ENCODE measurements at places on chromosomes 2 and 18. TPM values are rescaled to one million over a fixed set of nuclear protein-coding genes. Genes with fewer than 3 reads are reported as not detected.

PLA2R1 gene
- not detected for total RNA-seq

POTEC gene
- total RNA-seq: not detected

TXNDC2 gene
- total RNA-seq: not detected

C2orf78 gene
- not detected for total RNA-seq

RFTN2 gene
- not detected for total RNA-seq

CNDP1 gene
- total RNA-seq: not detected

KLHL41 gene
- total RNA-seq: not detected

CYTIP gene
- 1,319 TPM for total RNA-seq

SNORC gene
- 1.5 TPM for total RNA-seq

TMEM198 gene
- 7.6 TPM for total RNA-seq

IL1F10 gene
- not detected for total RNA-seq

DUSP28 gene
- 6.1 TPM for total RNA-seq

DNA sequence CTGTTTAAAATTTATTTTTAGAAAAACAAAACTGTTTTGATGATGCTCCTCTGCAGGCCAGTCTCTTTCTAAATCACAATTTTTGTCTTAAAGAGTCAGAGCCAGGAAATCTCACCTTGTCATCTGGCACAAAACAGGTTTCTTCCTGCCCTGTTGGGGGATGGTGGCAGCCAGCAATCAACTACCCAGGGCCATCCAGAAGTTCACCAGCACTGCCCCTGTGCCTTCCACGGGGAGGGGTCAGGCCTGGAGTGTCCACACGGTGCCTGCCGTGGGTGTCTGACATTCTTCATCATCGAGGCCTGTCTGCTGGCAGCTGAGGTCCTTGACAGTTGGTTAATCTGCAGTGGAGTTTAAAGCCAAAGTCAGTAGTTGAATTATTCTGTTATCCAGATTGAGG lies 40.0 kb upstream of the BMP10 start:
- H3K36me3 ChIP-seq: no peaks in the 10 kb centered on the region
- H3K4me1 ChIP-seq: peaks cover 40% of the 10 kb centered on the region
- DNase-seq: no peak
- no peak overlapping the region for H3K4me3 ChIP-seq
- H3K27me3 ChIP-seq: no peaks in the 10 kb centered on the region

GRCh38 chr18:58541789-58542425 lies 87.0 kb downstream of the ALPK2 start:
- H3K27me3 ChIP-seq: peaks cover 10% of the 10 kb centered on the region
- peak overlapping the region; percentile 66 for H3K4me3 ChIP-seq
- DNase-seq: peak; percentile 78
- peak overlapping the region; percentile 81 for H3K27ac ChIP-seq

DNA sequence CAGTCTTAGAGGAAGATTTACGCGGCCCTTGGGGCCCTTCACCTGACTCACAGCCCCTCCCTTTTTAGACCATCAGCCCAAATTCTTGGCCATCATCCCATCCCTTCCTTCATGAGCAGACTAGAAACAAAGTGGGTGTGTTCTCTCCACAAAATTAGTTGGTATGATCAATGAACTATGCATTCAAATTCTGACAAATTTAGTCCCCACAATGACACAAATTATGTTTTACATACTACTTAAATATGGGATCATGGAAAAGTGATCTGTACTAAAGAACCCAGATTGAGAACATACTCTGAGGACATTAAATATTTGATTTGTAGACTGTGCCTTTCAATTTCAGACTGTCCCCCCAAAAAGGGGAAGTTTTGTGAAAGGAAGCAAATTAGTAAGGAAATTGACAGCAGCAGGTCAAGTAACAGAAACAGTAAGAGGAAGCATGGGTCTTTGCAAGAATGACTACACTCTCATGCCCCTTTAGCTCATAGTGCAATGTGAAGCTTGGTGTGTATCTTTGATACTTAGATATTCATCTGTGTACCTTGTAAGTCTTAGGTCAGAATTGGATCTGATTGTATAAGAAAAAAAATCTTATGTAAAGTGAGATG lies 2.2 kb upstream of the MAPRE2 start:
- H3K4me3 ChIP-seq: peak overlapping the region; percentile 62
- H3K4me1 ChIP-seq: peaks cover 74% of the 10 kb centered on the region
- no peaks in the 10 kb centered on the region for H3K27me3 ChIP-seq
- peak overlapping the region; percentile 89 for H3K27ac ChIP-seq

DNA sequence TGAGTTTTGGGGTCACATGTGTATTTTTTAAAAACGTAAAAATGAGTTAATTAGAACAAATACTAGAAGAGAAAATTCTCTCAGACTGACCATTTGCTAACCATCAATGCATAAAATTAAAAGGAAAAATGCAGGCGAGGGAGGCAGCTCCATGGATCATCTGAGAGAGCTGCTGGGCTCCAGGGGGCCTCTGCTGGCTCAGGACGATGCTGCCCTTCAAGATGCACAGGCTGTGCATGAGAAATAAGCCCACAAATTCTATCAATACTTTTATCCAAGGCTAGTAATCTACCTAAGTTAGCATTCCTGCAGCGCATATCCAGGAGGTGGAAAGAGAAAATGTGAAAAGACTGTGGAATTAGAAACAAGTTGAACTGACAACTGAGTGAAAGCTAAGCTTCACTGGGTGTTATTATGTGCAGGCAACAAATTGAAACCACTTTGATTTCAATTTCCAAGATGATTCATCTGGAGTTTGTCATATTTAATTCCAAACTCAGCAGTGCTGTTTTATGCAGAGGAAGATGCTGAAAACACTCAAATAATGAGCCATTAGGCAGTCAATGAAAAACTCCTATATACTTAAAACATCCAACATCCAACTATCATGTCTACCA lies 261.1 kb downstream of the NBAS start:
- no peak for DNase-seq
- peaks cover 46% of the 10 kb centered on the region for H3K36me3 ChIP-seq
- peaks cover 19% of the 10 kb centered on the region for H3K4me1 ChIP-seq
- no peaks in the 10 kb centered on the region for H3K27me3 ChIP-seq

DNA sequence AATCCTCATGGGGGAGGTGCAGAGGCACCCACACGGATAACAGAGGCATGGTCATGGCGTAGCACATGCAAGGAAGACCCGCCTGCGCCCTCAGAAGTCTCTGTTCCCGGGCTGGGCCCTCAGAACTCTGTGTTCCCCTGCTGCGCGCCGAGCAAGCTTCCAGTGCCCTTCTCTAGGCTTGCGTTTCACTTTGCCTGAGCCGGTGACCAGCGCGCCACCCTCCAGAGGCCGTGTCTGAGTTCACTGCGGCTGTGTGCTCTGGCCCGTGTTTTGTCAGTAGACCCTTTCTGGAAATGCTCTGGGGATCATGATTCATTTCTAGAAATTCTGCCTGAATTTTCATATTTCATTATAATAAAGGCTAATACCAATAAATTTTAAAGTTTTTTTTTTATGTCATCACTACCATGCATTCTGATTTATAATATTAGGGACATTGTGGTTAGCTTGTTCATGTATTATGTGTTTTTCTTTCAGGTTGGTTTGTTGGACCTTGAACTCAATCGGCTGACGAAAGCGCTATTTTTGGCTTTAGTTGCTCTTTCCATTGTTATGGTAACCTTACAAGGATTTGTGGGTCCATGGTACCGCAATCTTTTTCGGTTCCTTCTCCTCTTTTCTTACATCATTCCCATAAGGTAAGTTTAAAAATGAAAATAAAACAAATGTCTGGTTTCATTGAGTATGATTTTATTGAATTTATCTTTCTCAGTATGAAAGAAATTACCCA lies 142.7 kb upstream of the NFATC1 start:
- DNase-seq: no peak
- H3K36me3 ChIP-seq: peaks cover 7% of the 10 kb centered on the region
- no peaks in the 10 kb centered on the region for H3K27me3 ChIP-seq

DNA sequence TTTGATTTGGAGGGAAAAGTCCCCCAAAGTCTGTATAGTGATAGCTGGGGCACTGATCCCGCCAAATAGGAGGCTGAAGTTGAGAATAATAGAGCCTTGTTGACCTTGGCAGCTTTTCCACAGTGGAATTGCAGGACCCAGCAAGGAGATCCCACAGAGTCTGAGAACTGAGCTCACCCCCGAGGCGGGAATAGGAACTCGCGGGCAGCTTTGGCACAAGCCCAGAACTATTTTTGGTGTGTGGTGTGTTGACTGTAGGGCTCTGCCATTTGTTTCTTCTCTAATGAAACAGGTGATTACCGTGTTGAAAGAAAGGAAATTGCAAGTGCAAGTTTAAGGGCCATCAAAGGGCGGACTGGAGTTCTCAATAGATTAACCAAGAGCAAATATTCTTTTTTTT lies 34.0 kb downstream of the SH3RF3 start:
- H3K27me3 ChIP-seq: peaks cover 17% of the 10 kb centered on the region
- no peak overlapping the region for H3K27ac ChIP-seq
- no peaks in the 10 kb centered on the region for H3K36me3 ChIP-seq
- no peaks in the 10 kb centered on the region for H3K4me1 ChIP-seq
- H3K4me3 ChIP-seq: no peak overlapping the region

- peaks cover 23% of the 10 kb centered on the region for H3K27me3 ChIP-seq
- no peak overlapping the region for H3K27ac ChIP-seq
- DNase-seq: no peak
Measured at GRCh38 chr2:180046776-180047175, 39.7 kb upstream of the CWC22 start.

GRCh38 chr2:200484934-200485333 lies 24.9 kb downstream of the KCTD18 start:
- H3K27me3 ChIP-seq: no peaks in the 10 kb centered on the region
- H3K4me1 ChIP-seq: no peaks in the 10 kb centered on the region
- H3K36me3 ChIP-seq: no peaks in the 10 kb centered on the region
- H3K27ac ChIP-seq: no peak overlapping the region

GRCh38 chr2:157421331-157421944 lies 22.5 kb downstream of the CYTIP start:
- H3K27me3 ChIP-seq: no peaks in the 10 kb centered on the region
- H3K4me3 ChIP-seq: peak overlapping the region; percentile 75
- H3K36me3 ChIP-seq: peaks cover 78% of the 10 kb centered on the region
- peak overlapping the region; percentile 99 for H3K27ac ChIP-seq
- peaks cover 65% of the 10 kb centered on the region for H3K4me1 ChIP-seq

GRCh38 chr2:109058191-109058632 lies 69.2 kb upstream of the EDAR start:
- DNase-seq: no peak
- no peaks in the 10 kb centered on the region for H3K4me1 ChIP-seq
- peaks cover 6% of the 10 kb centered on the region for H3K27me3 ChIP-seq
- H3K4me3 ChIP-seq: no peak overlapping the region
- no peaks in the 10 kb centered on the region for H3K36me3 ChIP-seq

GRCh38 chr2:57180042-57180567 lies 866.5 kb upstream of the VRK2 start:
- H3K27ac ChIP-seq: no peak overlapping the region
- no peak for DNase-seq
- H3K4me3 ChIP-seq: no peak overlapping the region
- peaks cover 6% of the 10 kb centered on the region for H3K36me3 ChIP-seq
- no peaks in the 10 kb centered on the region for H3K27me3 ChIP-seq

DNA sequence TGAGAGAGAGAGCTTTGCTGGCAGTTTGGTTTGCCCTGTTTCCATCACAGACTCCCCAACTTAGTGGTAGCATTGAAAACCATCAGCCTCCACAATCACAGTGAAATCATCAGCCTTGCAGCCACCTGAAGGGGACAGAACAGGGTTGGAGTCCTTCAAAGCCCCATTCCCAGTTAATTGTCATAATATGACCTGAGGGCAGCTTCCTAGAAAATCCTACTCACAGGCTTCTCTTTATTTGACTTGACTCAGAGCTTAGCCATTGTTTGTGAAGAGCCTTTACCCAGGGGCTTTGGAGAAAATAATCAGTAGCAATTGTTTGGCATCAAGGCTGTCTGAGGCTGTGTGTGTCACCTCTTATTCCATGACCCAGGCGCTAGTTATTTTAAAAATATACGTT lies 308.7 kb downstream of the CBLN2 start:
- no peaks in the 10 kb centered on the region for H3K36me3 ChIP-seq
- no peak overlapping the region for H3K27ac ChIP-seq
- no peaks in the 10 kb centered on the region for H3K27me3 ChIP-seq
- no peak for DNase-seq
- no peak overlapping the region for H3K4me3 ChIP-seq
- no peaks in the 10 kb centered on the region for H3K4me1 ChIP-seq

- no peaks in the 10 kb centered on the region for H3K36me3 ChIP-seq
- no peak overlapping the region for H3K27ac ChIP-seq
- H3K4me1 ChIP-seq: no peaks in the 10 kb centered on the region
- no peak overlapping the region for H3K4me3 ChIP-seq
Measured at GRCh38 chr2:228827056-228827700, 443.9 kb downstream of the PID1 start.

- H3K27ac ChIP-seq: no peak overlapping the region
- H3K4me1 ChIP-seq: no peaks in the 10 kb centered on the region
- no peak for DNase-seq
- no peaks in the 10 kb centered on the region for H3K27me3 ChIP-seq
- no peak overlapping the region for H3K4me3 ChIP-seq
Measured at GRCh38 chr2:182038576-182038975, 52.9 kb downstream of the PPP1R1C start.

DNA sequence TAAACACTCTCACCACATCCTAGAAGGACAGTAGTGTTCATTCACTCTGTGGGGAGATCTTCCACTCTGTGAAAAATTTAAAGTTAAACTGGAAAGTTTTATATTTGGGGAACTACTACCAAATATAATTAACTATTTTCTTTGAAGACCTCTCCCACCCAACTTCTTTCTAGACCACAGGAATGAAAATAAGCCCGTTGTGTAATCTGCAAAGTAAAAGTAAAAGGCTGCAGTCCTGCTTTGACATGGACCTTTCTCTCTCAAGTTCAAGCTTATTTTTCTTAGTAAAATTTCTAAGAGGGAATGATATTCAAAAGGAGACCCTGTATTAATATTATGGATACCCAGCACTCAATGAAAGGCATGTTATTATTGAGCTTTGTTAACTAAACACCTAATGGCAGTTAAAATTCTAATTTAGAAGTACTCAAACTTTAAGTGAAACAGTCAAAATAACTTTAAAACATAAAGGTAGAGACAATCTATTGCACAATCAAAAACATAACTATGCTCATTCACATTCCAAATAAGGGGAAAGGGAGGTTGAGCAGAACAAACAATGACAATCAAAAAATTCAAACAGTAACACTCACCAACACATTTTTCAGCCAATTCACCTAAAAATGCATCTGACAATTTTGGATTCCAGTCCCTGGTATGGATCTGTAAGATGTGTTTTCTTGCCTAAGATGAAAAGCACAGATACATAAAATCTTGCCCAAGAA lies 98.5 kb downstream of the ATAD2B start:
- no peaks in the 10 kb centered on the region for H3K27me3 ChIP-seq
- H3K36me3 ChIP-seq: no peaks in the 10 kb centered on the region
- H3K27ac ChIP-seq: no peak overlapping the region
- no peak for DNase-seq

GRCh38 chr2:58387701-58388100 lies 146.6 kb upstream of the FANCL start:
- no peaks in the 10 kb centered on the region for H3K27me3 ChIP-seq
- no peak overlapping the region for H3K27ac ChIP-seq
- H3K4me3 ChIP-seq: no peak overlapping the region
- no peak for DNase-seq

GRCh38 chr2:8462280-8462679 lies 219.6 kb upstream of the ID2 start:
- no peaks in the 10 kb centered on the region for H3K36me3 ChIP-seq
- no peak overlapping the region for H3K4me3 ChIP-seq
- peaks cover 47% of the 10 kb centered on the region for H3K4me1 ChIP-seq
- no peaks in the 10 kb centered on the region for H3K27me3 ChIP-seq

GRCh38 chr18:76979906-76980305 lies 152.7 kb downstream of the MBP start:
- H3K27me3 ChIP-seq: no peaks in the 10 kb centered on the region
- no peak overlapping the region for H3K4me3 ChIP-seq
- H3K4me1 ChIP-seq: peaks cover 4% of the 10 kb centered on the region
- H3K27ac ChIP-seq: no peak overlapping the region

GRCh38 chr2:238005528-238005927 lies 38.7 kb downstream of the UBE2F start:
- peaks cover 6% of the 10 kb centered on the region for H3K36me3 ChIP-seq
- H3K4me1 ChIP-seq: peaks cover 51% of the 10 kb centered on the region
- no peak overlapping the region for H3K4me3 ChIP-seq
- H3K27ac ChIP-seq: peak overlapping the region; percentile 29
- no peak for DNase-seq

Data from natural killer cell treated with Interleukin-12 subunit alpha and Interleukin-12 subunit beta and Interleukin-15 and Interleukin-18, amount 100 ng/mL, for 72 hours (primary cell).